ENCODE measurements at places on chromosomes 16 and 17.

DNA sequence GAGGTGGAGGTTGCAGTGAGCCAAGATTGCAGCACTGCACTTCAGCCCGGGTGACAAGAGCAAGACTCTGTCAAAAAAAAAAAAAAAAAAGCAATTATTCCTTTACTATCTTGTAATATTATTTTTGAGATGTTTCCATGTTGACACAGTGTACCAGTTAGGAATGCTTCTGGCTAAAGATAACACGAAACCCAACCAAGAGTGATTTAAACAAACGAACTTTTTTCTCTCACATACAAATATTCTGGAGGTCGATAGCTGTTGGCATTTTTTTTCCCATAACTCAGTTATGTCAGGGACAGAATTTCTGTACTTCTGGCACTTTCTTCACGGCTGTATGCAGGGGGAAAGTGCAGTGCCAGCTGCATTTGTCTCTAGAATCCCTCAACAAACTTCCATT, 9.9 kb upstream of the PPM1D start:
- DNase-seq = no peak

- DNase-seq = no peak
Measured at GRCh38 chr16:51699686-51700396, 548.8 kb upstream of the SALL1 start.

DNA sequence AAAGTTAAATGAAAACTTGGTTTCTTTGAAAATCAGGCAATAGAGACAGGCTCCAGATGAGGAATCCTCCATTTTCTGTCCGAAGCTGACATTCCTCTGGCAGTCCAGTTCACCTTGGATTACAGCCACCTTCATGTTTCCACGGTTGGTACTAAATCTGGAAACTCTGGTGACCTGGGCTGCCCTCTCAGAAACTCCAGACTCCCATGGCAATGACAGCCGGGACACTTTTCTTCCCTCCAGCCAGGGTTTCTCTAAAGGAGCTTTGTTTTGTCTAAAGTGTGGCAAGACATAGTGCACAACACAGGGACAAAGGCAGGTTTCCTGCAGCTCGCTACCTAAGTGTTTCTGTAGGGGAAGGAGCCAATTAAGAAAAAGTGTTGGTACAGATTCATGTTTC, 36.0 kb downstream of the CLUAP1 start:
- DNase-seq = no peak

- no peak for DNase-seq
Measured at GRCh38 chr17:57080718-57081117, 4.3 kb upstream of the AKAP1 start.

DNA sequence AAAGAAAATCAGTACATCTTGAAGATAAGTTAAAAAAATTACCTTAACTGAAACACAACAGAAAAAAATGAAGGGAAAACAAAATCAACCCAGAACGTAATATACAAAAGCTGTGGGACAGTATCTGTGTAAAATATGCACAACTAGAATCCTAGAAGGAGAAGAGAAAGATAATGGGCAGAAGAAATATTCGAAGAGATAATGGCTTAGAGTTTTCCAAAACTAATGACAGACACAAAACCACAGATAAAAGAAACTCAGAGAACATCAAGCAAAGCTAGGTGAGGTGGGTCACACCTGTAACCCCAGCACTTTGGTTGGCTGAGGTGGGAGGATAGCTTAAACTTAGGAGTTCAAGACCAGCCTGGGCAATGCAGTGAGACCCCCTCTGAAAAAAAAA, 117.1 kb downstream of the TRIM37 start:
- DNase-seq = no peak

- no peak for DNase-seq
Measured at GRCh38 chr17:35545150-35545549, 7.7 kb upstream of the SLFN12L start.
